M059J (cell line): ENCODE measurements at places on chromosomes 1 and 21.

- DNase-seq = no peak
Observed at GRCh38 chr21:36704281-36704957, 5.5 kb downstream of the SIM2 start.

GRCh38 chr1:180186831-180187230 is 32.2 kb downstream of the QSOX1 start:
- peak; percentile 61 for DNase-seq

DNA sequence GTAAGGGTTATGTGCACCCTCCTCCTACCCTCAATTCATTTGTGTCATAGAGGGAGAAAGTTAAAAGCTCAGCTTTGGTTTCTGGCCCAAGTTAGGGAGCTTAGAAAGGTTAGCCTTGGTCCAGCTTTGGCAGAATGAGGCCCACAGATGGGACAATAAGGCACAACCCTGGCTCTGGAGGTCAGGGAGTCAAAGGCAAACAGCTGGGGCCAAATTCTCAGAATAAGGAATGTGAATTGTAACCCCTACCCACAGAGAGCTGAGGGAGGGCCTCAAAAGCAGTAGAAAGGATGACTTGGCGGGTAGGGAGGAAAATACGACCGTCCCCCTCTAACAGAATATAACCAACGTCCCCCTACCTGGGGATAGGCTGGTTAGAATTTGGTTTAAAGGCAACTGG is 9.0 kb downstream of the CERS2 start:
- no peak for DNase-seq

DNA sequence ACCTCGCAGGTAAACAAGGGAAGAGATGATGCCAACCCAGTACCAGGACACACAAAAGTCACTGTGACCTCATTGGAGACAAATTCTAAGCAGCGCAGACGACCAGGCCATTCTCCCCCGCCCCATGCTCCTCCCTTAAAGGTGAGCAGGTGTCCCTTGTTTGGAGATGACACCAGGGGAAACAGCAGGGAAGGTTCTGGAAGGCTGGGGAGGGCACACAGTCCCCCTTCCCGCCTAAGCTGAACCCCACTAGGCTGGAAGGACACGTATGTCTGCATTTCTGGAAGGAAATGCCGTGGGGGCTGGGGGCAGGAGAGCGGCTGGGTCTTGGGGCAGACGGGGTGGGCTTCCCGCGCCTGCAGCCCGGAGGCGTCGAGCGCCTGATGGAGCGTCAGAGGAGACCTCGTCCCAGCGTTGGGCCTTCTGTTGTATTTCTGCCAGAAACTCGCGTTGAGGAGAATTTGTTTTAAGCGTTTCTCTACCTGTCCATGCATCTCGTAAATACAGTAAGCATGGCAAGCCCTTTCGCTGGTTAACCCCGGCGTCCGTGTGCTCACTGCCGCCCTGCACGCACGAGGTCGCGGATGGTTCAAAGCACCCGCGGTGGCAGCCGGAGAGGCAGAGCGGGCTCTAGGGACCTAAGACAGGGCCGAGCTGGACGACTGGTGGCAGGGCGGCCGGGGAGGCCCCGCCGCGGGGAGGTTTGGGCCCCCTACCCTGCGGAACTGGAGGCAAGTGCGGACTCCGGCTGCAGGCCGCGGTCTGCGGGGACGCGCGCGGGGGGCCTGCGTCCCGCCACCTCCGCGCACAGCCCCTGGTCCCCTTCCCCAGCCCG is 1.2 kb upstream of the LHX4 start:
- DNase-seq = peak; percentile 28

GRCh38 chr1:222844411-222844779 is 29.6 kb downstream of the DISP1 start:
- DNase-seq = no peak

DNA sequence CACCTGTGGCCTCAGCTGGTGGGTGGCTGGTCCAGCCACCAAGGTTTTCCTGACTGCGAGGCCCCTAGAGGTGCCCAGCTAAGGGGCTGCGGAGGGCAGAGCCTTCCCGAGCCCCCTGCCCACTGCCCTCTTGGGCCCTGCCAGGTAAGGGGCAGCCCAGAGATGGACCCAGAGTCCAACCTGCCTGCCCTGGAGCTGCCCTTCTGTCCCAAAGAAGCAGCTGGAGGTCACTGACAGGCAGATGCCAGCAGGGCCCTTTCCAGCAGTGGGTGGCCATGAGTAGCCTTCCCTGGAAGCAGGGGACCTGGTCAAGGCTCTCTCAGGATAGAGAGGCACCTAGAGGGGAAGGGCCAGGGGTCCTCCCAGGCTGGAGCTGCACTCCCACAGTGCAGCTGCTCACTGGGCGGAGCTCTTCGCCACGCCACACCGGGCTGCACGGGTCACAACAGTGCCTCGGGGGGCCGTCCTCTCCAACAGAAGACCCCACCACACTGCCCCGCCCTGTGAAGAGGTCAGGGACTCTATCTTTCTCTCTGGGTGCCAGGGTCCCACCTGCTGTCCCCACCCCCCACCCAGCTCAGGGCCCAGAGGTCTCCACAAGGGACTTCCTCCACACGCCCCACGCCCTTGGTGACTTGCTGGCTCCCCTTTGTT is 10.9 kb upstream of the GNB1 start:
- no peak for DNase-seq

DNA sequence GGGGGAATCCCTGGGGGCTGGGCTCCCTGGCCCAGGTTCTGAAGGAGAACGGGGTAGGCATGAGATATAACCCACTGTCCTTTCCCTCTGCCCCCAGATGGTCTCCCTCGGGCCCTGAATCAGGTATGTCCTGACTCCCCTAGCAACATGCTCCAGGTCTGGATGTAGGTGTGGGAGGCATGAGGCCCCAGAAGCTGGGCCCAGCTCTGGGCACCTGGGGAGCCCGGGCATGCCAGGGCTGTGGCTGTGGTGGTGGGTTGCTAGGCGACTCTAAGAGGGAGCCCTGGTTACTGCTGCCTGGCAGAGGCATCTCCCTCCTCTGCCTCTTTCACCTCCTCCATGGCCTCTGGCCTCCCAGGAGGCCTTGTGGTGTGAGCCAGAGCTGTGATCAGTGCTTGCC is 16.2 kb downstream of the FOXO6 start:
- no peak for DNase-seq

- DNase-seq = no peak
Observed at GRCh38 chr21:36735724-36736320, 36.9 kb downstream of the SIM2 start.

DNA sequence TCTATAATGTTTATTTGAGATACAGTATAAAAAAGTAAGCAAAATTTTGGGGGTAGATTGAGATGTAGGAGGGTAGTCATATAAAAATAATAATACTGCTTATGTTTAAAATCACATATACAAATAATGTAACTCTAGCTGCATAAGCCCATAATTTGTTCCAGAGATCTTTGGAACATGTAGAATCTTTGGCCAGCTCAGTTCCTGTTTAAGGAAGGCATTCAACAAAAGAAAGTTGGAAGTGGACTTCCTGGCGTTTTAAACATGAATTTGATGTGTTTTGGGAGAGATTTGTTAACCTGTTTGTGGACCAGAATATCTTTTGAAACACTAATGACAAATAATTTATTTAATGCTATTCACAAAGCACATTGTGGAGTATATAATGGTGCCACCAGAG is 27.7 kb downstream of the GIPC2 start:
- DNase-seq = no peak

GRCh38 chr1:237111807-237112206 is 69.8 kb downstream of the RYR2 start:
- no peak for DNase-seq

GRCh38 chr1:160432371-160432786 is 32.0 kb downstream of the VANGL2 start:
- no peak for DNase-seq

- no peak for DNase-seq
Observed at GRCh38 chr1:81967951-81968350, 167.2 kb downstream of the ADGRL2 start.

DNA sequence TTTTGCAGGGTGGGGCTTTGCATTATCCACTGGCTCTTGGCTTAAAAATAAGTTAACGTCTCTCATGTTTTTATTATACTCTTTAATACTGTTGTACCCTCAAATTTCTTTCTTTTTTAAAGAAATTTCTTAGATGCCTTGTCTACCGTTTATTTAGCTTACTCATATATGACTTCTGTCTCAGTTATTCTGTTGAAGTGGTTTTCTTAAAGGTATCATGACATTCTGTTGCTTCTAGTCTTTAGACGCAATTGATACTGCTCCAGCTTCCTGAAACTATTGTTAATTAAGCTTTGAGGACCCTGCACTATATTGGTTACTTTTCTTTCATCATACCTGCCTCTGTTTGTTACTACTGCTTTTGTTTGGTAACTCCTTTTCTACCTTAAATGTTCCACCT is 11.7 kb downstream of the PKN2 start:
- DNase-seq = peak; percentile 20

- DNase-seq = peak; percentile 99
Observed at GRCh38 chr1:8097077-8097799, 71.1 kb upstream of the ERRFI1 start.

- DNase-seq = peak; percentile 88
Observed at GRCh38 chr1:164771619-164772361, 212.8 kb downstream of the PBX1 start.

DNA sequence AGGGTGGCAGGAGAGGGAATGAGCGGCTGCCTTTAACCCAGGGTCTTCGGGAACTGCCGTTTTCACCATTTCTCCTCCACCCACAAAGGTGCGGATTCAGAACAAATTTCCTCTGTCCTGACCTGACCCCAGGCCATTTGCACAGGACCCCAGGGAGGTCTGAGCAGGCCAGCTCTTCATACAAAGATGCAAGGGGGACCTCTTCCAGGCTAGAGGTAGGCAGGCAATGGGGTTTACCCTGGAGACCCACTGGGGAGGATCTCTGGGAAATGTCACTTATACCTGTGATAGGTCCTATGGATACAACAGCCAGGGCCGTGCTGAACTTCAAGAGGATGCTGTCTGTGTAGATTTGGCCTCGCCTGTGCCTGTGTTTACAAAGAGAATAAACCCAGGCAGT is 89.7 kb upstream of the VAMP3 start:
- DNase-seq = no peak

- DNase-seq = peak; percentile 53
Observed at GRCh38 chr1:246324711-246325110, 182.4 kb downstream of the SMYD3 start.

DNA sequence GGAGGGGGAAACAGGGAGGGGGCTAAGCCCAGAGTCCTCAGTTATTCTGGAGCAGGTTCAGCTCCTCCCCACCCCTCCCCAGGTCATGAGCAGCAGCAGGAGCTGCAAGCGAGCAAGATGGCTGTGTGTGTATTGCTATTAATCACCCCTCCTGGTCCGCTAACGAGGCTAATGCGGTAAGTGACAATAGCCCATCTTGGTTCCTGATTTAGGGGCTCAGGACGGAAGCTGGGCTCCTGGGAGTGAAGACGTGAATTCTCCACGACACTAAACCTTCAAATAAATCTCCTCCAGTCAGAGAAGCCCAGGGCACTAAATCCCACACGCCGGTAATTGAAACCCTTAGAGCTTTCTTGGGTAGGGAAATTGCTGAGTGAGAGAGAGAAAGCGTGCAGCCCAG is 76.1 kb downstream of the TMEM53 start:
- no peak for DNase-seq

GRCh38 chr1:243438146-243438545 is 182.3 kb downstream of the SDCCAG8 start:
- no peak for DNase-seq

GRCh38 chr1:221166559-221167318 is 287.5 kb downstream of the HLX start:
- DNase-seq = no peak

GRCh38 chr1:118921994-118922393 is 66.1 kb downstream of the TBX15 start:
- no peak for DNase-seq

DNA sequence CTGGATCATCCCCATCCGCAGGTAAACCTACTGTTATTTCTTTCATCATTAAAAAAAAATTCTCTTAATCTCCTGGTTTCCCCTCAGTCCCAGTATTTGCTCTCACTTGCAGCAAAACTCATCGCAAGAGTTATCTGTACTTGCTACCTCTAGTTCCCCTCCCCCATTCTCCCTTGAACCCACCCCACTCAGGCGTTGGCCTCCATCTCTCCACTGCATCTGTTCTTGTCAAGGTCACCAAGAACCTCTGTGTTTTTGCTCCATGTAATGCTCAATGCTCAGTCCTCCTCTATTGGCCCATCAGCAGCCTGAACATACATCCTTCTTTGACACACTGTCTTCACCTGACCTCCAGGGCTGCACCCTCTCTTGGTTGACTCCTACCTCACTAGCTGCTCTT is 4.6 kb downstream of the PKLR start:
- DNase-seq = no peak

GRCh38 chr21:45533846-45534635 is 8.2 kb downstream of the SLC19A1 start:
- DNase-seq = no peak

GRCh38 chr1:3775490-3776230 is 3.1 kb downstream of the SMIM1 start:
- peak; percentile 70 for DNase-seq

DNA sequence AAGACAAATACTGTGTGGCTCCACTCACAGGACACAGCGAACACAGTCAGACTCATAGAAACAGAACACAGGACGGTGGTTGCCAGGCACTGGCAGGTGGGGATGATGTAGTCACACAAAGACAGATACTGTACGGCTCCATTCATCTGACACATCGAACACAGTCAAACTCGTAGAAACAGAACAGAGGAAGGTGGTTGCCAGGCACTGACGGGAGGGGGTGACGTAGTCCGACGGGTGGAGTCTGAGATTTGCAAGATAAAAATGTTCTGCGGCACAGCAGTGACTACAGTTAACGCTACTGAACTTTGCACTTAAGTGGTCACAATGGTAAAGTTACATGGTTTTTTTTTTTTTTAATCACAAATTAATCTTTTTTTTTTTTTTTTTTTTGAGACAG is 18.7 kb downstream of the C21orf58 start:
- DNase-seq = no peak

- DNase-seq = no peak
Observed at GRCh38 chr1:51559064-51559500, 40.0 kb upstream of the EPS15 start.

DNA sequence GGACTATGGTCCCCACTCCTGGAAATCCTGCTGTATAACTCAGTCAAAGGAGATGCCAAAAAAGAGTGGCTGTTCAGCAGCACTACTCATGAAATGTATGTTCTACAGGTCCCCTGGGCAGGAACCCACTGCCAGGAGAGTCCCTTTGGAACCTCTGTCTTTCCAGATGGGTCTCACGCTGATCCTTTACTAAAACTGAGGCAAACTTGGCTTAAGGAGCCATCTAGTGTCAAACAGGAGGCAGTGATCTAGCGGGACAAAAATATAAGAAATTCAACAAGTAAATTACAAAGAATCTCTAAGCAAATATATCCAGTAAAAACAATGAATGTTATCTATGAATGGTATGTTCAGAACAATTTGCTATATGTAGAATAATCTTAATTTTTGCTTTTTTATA is 80.5 kb upstream of the PRMT6 start:
- no peak for DNase-seq

- DNase-seq = no peak
Observed at GRCh38 chr1:19672237-19672636, 7.6 kb downstream of the HTR6 start.

DNA sequence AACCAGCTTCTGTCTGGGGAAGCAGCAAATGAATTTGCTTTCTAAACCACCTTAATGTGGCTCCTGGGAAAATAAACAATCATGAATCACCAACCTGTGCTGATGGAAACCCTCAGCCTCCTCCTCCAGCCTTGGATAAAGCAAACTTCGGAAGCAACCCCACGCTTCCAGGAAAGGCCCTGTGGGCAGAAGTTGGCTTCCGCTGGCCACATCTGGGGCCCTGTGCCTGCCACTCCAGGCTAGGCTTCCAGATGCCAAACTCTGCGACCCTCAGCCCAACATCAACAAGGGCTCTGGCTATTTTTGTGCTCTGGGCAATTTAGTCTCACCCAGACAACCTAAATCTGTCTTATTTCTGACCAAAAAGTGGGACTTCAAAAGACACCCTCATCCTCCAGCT is 6.2 kb upstream of the OXCT2 start:
- DNase-seq = peak; percentile 42
